ENCODE measurements at places on chromosomes 13 and 19.

GRCh38 chr19:30784850-30785457 is 412.8 kb downstream of the ZNF536 start:
- no peak for DNase-seq

DNA sequence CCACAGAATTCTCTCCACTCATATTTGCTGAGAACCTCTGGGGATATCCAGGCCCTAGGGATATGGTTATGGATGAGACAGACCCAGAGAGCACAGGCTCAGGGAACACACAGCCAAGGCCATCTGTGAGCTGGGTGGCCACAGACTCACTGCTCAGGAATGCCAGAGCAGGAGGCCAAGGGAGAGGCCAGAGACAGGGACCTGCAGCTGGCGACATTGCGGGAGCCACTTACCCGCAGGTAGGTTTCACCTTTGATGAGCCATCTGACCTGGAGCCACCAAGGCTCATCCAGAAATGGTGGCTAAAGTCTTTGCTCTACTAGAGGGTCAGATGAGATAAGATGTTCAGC is 29.4 kb downstream of the CCNE1 start:
- no peak for DNase-seq

DNA sequence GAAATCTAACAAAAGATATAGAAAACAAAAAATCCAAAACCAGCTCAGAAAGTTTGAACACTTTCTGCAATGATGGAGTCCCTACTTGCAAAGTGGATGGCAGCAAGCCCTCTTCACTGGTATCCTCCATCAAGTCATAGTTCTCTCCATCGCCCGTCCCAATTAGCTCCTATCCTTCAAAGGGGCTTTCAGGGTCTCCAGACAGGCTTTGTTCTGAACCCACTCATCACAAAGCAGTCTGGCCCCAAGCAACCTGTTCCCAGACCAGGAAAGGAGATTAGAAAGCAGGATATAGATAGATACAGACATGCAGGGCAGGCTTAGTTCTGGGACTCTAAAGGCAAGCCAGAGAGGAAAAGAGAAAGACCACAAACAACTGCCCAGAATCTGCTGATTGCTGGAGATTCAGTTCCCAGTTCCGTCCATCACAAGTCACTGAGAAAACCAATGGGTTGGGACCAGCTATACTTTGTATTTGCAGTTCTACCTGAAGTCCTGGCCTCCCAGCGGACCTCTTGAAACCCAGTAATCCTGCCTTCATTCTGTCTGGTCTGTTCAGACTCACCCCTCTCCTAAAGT is 47.2 kb upstream of the EPHX3 start:
- no peak for DNase-seq

DNA sequence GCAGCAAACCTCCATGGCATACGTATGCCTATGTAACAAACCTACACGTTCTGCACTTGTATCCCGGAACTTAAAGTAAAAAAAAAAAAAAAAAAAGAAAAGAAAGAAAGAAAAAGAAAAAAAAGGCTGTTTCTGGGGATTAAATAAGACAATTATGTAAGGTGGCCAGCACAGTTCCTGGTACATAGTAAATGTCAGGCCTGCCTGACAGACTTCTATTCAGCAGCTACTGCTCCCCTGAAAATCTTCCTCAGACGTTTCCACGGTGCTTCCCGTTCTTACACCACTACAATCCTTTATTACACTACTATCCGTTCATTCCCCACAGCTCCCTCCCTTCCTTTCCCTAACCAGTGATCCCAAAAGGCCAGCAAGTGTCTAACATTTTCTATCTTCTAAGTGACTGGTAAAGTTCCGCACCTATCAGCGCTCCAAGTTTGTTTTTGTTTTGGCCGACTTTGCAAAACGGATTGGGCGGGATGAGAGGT is 636 bp upstream of the RB1 start:
- no peak for DNase-seq

GRCh38 chr19:58543826-58544590 is at the start of gene TRIM28:
Gene TRIM28 (plus strand): TSS chr19:58544064. CDS start chr19:58544758, 694 bp downstream.
- DNase-seq: peak; percentile 97

DNA sequence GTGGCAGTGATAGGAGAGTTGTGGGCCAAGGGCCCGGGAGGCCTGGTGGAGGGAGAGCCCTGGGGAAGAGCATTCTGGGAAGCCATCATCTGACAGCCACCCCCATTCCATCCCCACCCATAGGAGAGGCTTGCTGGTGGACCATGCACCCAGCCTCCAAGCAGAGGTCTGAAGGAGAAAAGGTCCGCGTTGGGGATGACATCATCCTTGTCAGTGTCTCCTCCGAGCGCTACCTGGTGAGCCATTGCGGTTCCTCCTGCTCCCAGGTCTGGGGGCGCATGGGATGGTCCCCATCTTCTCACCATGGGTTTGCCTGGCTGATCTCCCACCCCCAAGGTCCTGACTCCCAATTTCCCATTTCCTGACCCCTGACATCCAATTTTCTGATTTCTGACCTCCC is 10.5 kb downstream of the RYR1 start:
- no peak for DNase-seq

GRCh38 chr19:8320564-8321066 is 560 bp downstream of the NDUFA7 start:
- DNase-seq: no peak

DNA sequence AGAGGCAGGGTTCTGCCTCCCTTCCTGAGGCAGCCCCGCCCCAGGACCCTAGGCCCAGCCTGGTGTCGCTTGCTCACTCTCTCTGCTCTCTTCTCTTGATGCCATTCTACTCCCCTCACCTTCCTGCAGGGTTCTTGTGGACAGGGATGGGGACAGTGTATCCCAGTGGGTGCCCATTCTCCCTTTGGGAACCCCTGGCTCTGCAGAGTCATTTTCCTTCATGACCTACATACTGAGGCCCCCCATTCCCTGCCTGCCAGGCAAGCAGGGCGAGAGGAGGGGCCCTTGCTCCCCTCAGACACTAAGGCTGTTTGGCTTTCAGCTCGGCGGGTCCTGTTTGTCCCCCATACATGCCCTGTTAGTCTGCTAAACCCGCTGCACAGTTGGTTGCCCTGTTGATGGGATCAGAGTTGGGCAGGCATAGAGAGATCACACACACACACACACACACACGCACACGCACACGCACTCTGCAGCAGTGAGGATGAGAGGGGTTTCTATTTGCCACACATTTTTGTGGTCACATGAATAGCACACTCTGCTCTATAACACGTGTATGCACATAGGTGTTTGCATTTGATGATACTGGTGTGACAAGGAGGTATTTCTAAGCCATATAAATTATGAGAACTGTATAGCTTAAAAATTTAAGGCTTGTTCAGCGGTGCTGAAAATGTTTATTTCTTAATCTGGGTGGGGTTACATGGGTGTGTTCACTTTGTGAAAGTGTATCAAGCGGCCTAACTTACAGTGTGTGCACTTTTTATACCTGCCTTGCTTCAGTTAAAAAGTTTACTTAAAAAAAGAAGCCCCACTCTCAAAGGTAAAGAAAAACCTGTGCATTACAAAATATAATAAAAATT is 20.3 kb downstream of the NFIX start:
- DNase-seq: no peak

DNA sequence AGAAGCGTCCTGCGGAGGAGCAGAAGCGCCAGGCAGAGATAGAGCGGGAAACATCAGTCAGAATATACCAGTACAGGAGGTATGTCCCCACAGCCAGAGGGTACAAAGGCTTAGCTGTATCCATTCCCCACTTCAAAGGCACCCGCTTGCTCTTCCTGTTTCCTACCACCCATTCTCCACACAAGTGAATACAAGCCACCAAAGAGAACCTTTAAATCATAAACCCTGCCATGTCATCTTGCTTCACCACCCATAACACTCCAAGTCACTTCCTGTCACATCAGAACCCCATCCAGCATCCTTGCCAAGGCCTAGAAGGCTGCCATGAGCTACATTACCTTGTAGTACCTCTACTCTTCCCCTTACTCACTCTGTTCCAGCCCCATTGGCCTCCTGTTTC is 205.8 kb downstream of the LMO7 start:
- DNase-seq: no peak

DNA sequence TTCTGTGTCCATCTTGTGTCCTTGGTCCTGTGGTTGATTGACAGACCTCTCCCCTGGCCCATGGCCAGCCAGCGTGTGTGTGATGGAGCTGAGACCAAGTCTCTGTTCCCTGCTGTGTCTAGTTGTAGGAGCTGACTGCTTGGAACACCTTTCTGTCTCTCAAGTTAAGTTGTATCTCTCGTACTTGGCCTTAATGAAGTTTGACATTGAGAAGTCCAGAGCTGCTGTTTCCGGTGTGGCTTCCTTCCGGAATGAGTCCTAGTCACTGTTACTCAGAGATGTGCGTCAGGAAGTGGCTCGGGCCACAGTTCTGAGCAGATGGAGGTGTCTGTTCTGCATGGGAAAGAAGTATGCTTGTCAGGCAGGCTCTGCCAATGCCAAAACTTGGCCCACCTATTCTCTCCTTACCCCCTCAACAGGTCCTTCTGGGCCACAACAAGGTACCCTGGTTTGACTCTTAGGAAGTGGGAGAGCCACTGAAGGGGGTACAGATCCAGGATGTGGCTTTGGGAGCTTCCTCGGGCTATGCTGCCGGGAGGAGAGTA is 54.3 kb downstream of the GATAD2A start:
- no peak for DNase-seq

DNA sequence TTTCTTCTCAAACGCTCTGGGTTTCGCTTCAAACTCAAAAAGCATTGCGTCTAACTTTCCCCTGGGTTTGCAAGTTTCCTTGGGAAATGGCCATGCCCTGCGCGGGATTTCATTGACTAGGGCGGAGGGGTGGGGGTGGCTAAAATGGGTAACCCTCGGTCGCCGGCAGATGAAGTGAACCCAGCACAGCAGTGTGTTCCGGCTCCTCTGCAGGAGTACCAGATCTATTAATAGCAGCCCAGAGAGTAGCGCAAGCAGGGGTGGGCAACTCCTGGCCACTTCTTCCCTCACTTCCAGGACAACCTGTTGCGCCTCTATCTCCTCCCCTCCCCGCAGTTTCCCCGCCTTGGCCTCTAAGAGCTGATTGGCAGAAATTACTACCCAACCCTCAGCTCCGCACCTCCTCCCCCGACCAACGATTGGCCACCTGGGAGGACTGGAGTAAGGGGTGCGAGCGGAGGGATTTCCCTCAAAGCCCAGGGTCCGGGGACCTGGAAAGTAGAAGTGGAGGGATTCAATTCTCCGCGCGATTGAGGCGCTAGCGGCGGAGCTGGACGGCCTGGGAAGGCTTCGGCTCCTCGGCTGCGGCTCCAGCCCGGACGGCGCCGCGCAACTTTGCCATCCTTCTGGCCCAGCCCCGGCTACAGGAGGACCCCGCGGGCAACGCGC is at the start of gene FREM2:
Gene FREM2 (plus strand): TSS at position 501 of the 669 bp plus-strand sequence. CDS start 268 bp downstream, outside the sequence.
- peak; percentile 4 for DNase-seq

DNA sequence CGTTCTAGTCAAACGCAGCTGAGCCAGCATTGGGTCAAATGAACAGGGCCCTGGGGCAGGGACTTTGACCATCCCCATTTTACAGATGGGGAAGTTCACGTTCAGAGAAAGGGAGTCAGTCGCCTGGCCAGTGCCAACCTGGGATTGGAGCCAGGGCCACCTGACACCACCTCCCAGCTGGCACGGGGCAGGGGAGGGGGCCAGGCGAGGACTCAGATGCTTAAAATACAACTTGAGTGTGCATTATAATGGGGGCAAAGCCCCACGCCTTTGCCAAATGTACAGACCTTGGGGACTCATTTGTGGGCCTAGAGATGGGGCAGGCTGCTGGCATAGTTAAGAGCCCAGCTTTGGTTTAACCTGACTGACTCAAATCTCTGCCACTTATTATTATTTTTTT is 14.6 kb downstream of the PRR12 start:
- DNase-seq: no peak

DNA sequence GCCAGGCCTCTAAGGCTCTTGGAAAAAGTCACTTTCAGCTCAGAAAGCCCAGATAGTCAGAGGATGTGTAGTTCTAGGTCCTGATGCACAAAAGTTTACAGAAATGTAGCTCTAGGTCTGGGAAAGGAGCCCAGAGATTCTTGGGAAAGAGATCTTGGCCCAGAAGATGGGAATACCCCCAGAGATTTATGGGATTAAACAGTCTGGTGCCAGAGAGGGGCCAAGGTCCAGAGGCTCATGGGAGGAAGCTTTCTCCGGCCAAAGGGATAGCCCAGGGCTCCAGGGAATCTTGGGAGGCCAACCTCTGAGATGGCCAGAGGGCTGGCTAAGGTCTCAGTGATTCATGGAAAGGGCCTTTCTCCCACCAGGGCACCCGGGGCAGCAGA is 15.2 kb downstream of the BCAT2 start:
- DNase-seq: no peak

- no peak for DNase-seq
These were observed 17.4 kb downstream of the RB1 start for GRCh38 chr13:48320891-48321510.

DNA sequence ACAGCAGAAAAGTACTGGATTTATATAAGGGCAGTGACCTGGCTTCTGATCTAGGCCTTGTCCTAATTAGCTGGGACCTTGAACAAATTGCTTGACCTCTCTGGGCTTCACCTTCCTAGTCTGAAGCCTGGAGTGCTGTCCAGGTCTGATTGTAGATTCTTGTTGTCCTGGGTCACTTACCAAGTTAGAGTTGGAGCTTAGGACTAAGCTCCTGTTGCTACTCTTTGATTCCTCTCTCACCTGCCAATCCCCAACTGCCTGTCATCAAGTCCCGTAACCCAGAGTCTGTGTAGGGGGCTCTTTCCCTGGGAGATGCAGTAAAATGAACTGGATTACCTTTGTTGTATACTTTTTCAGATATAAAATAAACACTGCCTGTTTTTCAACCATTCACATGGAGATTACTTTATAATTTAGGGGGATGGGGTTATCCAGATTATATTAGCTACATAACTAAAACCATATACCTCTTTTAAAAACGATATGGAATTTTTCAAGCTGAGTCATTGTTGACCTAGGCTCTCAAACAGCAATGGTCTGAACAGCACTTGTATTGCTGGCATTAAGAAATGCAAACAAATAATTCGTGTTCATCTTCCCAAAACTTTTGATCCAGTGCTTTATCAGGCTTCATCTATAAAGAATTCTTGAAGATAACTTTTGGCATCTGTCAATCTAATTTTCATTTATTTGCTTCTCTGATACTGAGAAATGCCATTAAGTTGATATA is 5.8 kb downstream of the ARHGAP35 start:
- DNase-seq: no peak

DNA sequence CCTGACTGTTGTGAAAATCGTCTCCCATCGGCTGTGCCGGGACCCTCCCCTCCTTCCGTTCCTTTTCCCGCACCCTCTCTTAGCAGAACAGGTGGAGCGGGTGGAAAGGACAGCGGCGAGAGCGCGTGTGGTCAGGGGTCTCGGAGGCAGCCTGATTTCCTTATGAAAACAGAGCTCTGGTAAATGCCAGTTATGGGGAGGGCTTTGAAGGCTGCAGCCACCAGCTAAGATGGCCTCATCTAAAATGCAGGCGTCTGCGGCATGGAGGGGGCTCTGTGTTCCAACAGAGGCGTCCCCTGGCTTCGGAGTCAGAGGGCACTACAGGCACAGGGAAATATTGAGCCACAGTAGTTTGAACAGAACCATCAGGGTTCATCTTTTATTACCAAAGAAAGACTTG is 93.8 kb upstream of the SOX1 start:
- DNase-seq: no peak

DNA sequence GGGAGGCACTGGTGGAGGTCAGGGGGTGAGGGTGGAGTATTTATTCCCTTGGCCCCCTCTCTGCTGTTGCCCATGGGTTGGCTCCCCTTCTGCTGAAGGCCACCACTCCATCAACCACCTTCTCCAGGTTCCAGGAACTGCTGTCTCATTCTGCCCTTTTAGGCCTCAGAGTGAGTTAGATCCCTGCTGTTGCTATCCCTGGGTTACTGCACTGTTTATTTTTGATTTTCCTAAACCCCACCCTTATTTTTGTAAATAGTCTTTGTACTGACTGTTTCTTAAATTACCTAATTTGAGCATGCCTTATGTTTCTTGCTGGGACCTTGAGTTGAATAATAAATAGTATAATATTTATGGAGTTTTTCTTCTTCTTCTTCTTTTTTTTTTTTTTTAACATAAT is 132.8 kb downstream of the RGCC start:
- no peak for DNase-seq
